ENCODE measurements at places on chromosomes 1 and 21. TPM values are rescaled to one million over a fixed set of nuclear protein-coding genes. Genes with fewer than 3 reads are reported as not detected.
A peak's percentile ranks its signal among the peaks of the same experiment; 100 is the strongest.

The FCRL4 gene
- total RNA-seq = not detected

The KCNA10 gene
- total RNA-seq = not detected

DNA sequence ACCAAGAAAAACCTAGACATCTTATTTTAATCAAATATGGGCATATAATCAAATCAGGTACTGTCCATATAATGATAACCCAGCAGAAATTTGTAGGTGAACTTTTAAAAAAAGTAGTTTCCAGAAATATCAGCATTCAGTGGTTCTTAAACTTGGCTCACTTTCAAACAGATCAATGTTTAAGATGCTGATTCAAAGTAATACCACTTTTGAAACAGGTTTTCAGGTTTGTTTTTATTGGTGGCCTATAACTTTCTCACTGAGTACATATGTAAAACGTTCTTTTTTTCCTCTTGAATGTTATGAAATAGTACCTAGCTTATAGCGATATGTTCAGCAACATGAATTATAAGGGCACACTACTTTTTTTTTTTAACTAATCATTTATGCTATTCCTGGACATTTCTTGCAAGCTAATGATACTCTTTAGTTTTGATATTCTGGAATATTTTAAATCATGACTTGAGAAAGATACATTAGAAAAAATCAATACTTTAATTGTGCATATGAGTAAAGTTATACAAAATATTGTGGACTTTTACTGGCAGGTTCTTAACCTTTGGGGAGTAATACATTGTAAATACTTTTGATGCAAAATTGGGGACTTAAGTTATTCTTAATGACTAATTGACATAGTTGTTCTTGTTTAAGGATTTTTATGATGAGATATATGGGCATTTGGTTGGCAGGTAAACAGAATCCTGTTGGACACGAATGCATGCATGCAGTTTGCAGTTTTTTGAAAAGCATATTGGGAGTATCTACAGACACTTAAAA is 3.0 kb downstream of the NFIA start:
- DNase-seq = peak; percentile 50

DNA sequence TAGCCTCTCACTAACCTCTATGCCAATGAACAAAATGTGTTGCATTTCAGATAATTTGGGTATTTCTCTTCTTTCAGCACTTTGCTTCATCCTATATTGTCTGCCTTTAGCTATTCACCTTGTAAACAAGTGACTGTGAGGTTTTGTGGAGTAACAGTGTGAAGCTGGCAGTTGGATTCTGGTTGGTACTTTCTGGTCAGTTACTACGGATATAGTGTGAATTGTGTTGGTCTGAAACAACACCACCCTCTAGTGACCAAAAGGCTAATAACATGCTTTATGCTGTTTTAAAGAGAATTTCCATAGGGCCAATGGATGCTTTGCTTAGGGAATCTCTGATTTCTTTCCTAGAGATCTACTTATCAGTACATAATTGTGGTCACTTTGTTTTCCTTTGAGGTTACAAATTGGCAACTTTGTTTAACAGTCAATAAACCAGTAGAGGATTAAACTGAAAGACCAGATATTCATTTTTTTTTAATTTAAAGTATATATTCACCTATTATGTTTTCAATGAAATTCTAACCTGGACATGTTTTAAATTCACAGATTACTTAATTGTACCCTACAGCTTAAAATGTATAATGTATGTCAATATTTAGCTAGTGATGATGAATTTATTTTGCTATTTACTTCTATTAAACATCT is 2.5 kb upstream of the PTGER3 start:
- peak; percentile 80 for DNase-seq

GRCh38 chr1:53048960-53049573 is 12.9 kb upstream of the PODN start:
- no peak for DNase-seq

The RIPK4 gene
- 333 TPM for total RNA-seq

- DNase-seq = no peak
Measured at GRCh38 chr1:12184008-12184681, 17.4 kb downstream of the TNFRSF1B start.

The SLC5A9 gene
- total RNA-seq = not detected

DNA sequence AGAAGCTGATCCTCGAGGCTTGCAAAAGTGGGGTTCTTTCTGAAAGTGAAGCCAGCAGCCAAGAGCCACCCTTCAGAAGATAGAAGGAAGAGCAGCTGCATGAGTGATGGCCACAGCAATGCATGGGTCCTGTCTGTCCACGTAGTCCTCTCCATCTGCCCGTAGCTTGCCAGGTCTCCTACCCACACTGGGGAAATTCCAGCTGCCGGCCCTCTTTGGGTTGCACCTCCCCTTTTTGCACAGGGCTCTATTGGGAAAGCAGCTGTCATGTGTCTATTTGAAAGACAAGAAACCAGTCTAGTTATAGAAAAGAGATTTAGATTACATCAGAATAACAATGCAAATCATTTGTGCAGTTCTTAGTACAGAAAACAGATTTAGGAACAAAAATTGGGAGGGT is 204.4 kb downstream of the GIPC2 start:
- no peak for DNase-seq

DNA sequence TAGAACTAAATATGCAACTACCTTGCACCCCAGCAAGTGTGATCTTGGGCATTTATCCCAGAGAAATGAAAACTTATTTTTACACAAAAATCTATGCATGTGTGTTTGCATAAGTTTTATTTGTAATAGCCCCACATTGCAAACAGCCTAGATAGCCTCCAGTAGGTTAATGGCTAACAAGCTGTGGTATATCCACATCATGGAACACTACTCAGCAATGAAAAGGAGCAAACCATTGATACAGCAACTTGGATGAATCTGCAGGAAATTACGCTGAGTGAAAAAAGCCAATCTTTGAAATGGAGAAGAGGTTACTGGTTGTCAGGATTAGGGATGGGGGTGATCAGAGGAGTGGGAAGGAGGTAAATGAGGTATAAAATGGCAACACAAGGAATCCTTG is 67.8 kb downstream of the HHAT start:
- no peak for DNase-seq

Measured in PC-3 (cell line).